RPMI7951 (cell line): ENCODE measurements at places on chromosomes 5 and 9. TPM values are rescaled to one million over a fixed set of nuclear protein-coding genes. Genes with fewer than 3 reads are reported as not detected.

LIFR gene
- total RNA-seq: 5.5 and 7.8 TPM in 2 replicates

CACNA1B gene
- total RNA-seq: not detected in 2 replicates

RIGI gene
- total RNA-seq: 12.0 and 13.5 TPM in 2 replicates

C5orf58 gene
- total RNA-seq: 0.68 TPM in 1 of 2 replicates, not detected in the other

FRMPD1 gene
- not detected in 2 replicates for total RNA-seq

IFNB1 gene
- not detected in 2 replicates for total RNA-seq

SLCO6A1 gene
- total RNA-seq: 0.29 and 0.60 TPM in 2 replicates

BARHL1 gene
- total RNA-seq: not detected in 2 replicates
